ENCODE measurements at places on chromosomes 3 and 15.

GRCh38 chr15:71048913-71049675 lies 66.2 kb upstream of the THSD4 start:
- DNase-seq, result peak; percentile 94

DNA sequence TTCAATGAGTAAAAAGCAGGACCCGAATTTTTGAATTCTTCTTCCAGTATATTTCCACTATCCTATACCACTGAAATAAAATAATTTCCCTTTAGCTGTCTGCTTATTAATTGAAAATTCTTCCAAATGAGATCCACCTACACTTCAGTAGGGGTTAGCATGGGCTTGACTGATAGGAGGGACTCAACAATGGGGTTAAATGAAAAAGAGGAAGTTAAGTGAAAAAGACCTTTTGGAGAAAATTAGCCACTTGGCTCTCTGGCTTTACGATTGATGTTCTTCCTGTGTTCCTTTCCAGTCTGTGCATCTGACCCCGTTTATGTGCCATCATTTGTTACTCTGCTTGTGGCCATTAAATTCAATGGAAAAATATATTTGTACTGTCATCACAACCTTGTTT lies 54.0 kb upstream of the GCNT3 start:
- DNase-seq, result no peak

DNA sequence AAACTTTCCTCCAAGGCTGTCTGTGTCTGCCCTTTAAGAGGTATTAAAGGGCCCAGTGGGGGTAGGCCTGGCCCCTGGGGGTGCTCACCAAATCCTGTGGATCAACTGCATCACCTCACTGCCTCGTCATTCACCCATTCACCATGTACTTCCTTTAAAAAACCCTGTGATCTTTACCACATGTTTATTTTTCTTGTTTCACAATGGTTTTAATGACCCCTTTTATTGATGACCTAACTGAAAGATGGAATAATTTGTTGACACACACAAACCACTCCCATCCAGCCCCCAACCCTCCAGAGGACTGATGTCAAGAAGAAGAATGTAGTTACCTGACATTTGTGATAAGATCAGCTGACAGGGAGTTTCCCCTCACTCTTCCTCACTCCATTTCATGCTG lies 40.8 kb downstream of the KCNAB1 start:
- peak; percentile 26 for DNase-seq

GRCh38 chr3:152339881-152340505 lies 71.3 kb downstream of the MBNL1 start:
- no peak for DNase-seq

DNA sequence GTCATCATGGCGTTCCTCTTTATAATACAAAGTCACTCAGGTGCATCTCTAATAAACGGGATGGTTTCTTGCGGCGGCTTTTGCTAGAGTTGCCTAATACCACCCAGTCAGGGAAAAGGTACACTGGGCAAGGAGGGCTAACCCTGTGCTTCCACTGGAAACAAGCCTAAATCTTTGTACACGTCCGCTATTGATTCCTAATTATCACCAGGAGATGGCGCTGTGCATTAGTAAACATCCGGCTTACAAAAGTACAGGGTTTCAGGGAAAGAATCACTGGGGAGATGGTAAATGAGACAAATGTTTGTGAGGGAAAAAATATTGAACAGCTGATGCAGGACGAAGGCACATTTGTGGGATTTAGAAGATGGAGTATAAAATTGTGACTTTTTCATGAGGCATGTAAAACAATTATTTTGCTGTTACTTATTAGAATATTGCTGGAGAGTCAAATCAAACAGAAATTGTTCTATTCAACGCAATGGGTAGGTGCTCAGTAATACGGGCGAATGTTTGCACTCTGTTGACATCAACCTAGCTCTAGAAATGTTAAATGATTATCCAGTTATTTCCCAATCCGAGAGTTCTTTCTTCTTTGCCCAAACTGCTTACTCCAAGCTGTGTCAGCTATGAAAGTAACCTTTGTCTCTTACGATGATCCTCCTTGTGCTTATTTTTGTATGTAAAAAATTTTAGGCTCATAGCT lies 50.6 kb downstream of the GMNC start:
- DNase-seq, result peak; percentile 74

DNA sequence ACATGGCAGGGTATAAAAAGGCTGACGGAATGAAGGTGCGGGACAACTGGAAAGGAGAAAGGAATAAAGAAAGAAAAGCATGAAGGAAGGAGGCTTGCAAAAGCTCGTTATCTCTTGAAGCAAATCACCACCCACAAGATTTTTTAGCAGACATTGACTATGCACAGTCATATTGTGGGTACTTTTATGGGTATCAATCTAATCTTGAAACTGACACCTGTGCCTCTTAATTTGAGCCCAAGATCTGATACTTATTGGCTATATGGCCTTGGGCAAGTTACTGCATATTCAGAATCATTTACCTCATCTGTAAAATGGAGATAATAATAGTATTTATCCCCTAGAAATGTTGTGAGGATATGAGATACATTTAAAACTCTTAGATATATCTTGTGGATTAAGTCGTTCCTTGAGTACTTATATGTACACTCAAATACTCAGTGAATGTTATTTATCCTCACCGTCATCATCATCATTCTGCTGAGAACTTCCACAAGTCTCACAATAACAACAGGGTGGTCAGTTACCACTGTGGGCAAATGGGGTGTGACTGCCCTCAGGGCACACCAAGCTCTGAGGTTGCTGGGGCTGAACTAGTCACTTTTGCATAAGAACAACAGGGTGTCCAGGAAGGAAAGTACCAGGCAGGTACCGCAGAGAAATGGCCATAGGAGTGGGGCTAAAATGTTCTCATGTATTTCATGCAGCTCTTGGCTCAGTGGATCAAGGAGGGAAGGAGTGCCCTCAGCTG lies 266.1 kb downstream of the SLC9A9 start:
- no peak for DNase-seq

DNA sequence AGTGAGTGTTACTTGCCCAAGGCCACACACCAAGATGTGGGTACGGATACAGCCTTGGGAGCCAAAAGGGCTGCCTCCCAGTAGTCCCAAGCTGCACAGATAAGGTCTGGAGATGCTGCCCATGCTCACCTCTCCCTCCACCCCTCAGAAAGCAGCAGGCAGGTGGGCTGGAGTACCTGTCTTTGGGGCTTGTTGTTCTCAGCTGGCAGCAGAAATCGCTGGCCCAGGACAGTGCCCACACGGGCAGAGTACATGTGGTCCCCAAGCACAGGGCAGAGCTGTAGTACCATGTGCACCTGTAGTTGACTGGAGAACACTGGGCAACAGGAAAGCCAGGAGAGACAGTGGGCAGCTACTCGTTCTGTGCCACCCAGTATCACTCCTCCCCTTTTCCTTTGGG lies 5.0 kb downstream of the RPUSD3 start:
- DNase-seq, result no peak

DNA sequence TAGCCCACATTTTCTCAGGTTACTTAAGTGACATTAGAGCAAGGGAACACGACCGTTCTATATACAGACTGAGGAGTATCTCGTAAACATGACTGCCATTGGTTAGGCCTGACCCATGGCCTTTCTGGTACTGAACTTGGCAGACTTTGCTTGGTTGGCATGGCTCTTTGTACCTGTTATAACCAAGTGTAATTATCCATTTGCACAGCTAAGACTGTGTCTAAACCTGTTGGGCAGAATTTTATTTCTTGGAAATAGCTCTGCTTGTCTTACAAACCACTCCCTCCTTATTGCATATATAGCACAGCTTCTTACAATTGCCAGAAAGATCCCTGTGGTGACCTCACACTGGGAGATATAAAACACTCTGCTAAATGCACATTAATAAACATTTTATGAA lies 106.9 kb downstream of the P2RY1 start:
- DNase-seq, result no peak

- no peak for DNase-seq
These were observed 238.6 kb upstream of the CHRM5 start for GRCh38 chr15:33729653-33730052.

DNA sequence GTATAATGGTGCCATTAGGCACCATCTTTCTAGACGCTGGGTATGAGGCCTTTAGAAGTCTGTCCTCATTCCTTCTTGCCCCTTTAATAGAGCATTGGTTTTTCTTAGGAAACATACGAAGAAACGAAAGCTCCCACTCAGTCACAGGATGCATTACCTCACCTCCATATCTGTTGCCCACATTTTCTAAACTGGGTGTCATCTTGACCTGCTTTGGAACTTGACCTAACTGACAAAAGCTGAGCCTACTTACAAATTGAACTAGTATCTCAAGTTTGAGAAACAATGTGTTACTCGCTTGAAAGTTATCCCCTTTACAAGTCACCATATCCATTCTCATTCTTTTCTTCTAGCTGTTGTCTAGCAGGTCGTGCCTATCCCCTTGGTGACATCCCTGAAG lies 102.7 kb downstream of the VPS8 start:
- peak; percentile 44 for DNase-seq

- no peak for DNase-seq
These were observed 167.5 kb upstream of the TPM1 start for GRCh38 chr15:62874959-62875625.

GRCh38 chr3:192812743-192813383 lies 85.5 kb upstream of the FGF12 start:
- peak; percentile 65 for DNase-seq

GRCh38 chr3:135034291-135034768 lies 239.3 kb downstream of the EPHB1 start:
- no peak for DNase-seq

Measured in EL (cell line).